ENCODE measurements at places on chromosomes 4 and X.
A peak's percentile ranks its signal among the peaks of the same experiment; 100 is the strongest.

GRCh38 chrX:45238489-45238888 lies 37.8 kb upstream of the DIPK2B start:
- DNase-seq, result no peak

DNA sequence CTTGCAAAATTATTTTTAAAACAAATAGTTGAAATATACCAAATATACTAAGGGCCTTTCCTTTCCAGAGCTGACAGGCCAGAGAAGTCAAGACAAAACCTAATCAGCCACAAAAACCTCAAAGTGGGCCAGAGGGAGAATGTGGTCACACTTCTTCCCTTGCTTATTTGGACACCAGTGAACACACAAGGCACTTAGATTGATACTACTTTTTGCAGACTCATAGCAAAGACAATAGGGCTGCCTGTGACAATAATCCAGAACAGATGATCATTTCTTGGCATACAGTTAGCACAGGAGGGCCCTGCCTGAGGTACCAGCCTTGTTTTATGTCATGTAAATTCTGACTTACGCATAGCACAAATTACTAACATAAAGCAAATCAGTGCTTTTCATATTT lies 215.7 kb upstream of the NEIL3 start:
- DNase-seq, result no peak

- DNase-seq, result no peak
These were observed 79.9 kb upstream of the ATOH1 start for GRCh38 chr4:93748373-93749291.

GRCh38 chr4:176751061-176751460 lies 41.7 kb downstream of the VEGFC start:
- DNase-seq, result no peak

GRCh38 chr4:73450398-73451004 lies 14.5 kb downstream of the AFP start:
- no peak for DNase-seq

- no peak for DNase-seq
These were observed 166.2 kb downstream of the MAGEB17 start for GRCh38 chrX:16333453-16333852.

DNA sequence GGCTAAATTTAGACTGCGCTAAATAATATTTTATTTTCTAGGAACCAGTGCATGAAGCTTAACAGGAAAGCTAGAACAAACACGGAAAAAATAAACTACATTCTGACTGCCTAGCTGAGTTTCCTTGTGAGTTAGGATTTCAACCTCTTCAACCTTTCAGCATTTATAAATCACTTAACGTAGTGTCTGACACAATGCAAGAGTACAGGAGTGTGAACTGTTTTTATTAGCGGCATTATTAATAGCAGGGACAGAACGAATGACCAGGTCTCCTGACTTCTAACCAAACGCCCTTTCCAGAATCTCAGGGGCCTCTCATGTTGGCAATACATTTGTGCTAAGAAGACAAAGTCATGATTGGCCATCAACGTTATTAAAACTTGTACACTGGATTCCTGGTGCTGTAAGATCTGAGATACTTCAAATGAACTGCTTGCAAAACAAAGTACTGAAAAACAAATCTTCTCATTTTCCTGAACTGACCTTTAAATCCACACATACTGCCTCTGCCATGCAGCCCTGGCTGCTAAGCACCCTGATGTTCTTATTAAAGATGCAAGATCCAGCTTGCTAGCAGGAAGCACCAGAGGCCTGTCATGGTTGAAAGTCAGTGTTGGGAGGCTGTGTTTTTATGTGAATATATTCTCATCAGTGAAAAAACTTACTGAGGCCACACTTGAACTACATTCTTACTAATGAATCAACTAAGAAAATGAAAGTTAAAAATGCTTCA lies 380.4 kb upstream of the CPEB2 start:
- DNase-seq, result no peak

- DNase-seq, result no peak
These were observed 59.4 kb downstream of the WDR17 start for GRCh38 chr4:176125063-176125462.

- DNase-seq, result no peak
These were observed 97.9 kb upstream of the GUCY1A1 start for GRCh38 chr4:155568641-155569220.

DNA sequence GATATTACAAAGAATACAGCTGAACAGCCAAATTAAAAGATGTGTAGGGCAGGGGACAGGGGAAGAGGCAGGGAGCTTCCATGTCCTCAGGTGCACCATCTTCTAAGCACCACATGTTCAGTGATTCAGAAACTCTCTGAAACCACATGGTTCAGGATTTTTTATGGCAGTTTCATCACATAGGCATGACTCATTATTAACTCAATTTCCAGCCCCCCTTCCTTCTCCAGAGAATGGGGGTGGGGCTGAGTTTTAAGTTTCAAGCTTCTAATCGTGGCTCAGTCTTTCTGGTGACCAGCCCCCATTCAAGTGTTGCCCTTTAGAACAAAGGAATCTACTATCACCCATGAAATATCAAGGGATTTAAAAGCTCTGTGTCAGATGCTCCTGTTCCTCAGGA lies 317.8 kb upstream of the GALNT7 start:
- DNase-seq, result no peak

GRCh38 chr4:156252358-156252921 lies 298.8 kb upstream of the CTSO start:
- DNase-seq, result no peak

GRCh38 chrX:3690140-3690539 lies 23.3 kb downstream of the PRKX start:
- no peak for DNase-seq

DNA sequence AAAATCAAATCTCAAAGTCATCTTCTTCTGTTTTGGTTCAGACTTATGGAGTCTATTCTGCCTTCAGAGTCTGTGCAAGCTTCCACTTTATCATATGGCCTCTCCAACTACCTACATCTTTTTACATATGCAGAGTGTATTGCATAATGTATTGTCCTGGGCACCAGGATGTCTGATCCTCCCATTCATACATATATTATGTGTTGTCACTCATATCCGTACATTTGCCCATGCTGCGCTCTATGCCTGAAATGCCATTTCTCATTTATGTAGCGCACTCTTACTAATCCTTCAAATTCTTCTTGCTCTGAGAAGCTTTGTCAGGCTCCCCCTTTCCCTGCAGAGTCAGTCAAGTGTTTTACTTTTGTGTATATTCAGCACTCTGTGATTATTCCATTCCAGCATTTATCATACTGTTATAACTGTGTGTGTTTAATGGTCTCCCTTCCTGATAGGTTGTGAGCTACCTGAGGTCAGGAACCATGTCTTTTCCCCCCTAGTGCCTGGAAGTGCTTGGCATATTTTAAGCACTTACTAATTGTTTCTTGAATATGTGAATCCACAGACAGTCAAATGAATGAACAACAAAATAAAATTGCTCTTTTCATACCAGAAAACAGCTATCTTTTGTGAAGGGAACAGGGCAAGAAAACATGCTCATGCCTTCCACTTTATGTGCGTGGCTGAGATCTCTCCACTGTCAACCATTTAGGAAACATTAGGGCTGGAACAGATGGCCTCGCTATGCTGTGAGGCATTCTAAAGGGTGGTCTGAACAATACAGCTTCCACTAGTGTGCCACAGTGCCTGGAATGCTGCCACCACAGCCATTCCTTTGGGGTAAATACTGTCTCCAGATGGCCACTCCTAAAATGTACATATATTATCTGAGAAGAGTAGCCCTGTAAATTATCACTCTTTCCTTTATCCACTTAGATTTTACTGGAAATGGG lies 81.8 kb downstream of the GLUD2 start:
- no peak for DNase-seq

DNA sequence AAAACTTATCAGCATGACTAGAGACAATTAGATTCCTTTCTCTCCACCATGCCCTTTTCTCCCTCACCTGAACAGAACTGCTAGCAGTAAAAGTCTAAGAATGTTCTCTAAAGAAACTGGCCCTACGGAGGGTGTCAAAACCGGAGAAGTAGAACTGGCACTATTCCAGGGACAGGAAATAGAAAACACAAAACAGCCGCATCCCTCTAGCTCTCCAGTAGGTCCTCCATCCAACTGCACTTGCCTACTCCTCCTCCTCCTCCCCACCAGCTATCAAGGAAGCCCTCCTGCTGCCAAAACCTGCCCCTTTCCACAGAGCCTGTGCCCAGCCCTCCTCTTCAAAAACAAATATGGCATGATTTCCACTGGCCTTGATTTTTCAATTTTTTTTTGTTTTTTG lies 28.4 kb downstream of the FUNDC1 start:
- DNase-seq, result no peak

DNA sequence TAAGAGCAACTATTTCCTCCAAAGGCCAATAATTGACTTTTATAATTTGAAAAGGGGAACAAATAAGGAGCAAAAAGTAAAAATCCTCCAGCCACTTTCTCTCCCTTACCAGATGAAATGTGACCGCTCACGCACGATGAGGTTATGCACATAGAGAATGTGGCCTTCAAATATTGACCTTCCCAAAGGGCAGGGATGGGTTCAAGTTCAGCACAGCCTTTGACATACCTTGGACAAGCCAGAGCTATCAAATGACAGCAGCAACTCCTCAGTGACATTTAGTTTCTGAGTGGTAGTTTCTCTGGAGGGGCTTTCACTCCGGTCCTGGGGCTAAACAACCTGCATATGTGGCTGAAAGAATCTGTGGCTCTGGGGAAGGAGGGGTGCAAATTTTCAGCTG lies 50.7 kb downstream of the AMOT start:
- DNase-seq, result no peak

DNA sequence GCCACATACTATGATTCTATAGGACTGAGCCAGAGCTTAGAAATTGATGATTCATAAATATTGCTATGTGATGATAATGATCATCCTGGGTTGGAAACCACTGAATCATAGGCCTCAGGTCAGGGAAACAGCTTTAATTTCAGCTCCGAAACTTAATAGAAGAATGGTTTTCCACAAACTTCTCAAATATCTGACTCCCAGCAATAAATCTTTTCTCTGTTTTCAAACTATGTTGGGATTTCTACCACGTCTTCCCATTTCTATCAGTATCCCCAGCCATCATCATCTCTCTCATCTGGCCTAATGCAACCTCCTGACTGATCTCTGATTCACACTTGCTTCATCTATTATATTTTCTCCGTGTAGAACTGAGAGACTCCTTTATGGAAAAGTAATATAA lies 521.8 kb upstream of the AGA start:
- no peak for DNase-seq

DNA sequence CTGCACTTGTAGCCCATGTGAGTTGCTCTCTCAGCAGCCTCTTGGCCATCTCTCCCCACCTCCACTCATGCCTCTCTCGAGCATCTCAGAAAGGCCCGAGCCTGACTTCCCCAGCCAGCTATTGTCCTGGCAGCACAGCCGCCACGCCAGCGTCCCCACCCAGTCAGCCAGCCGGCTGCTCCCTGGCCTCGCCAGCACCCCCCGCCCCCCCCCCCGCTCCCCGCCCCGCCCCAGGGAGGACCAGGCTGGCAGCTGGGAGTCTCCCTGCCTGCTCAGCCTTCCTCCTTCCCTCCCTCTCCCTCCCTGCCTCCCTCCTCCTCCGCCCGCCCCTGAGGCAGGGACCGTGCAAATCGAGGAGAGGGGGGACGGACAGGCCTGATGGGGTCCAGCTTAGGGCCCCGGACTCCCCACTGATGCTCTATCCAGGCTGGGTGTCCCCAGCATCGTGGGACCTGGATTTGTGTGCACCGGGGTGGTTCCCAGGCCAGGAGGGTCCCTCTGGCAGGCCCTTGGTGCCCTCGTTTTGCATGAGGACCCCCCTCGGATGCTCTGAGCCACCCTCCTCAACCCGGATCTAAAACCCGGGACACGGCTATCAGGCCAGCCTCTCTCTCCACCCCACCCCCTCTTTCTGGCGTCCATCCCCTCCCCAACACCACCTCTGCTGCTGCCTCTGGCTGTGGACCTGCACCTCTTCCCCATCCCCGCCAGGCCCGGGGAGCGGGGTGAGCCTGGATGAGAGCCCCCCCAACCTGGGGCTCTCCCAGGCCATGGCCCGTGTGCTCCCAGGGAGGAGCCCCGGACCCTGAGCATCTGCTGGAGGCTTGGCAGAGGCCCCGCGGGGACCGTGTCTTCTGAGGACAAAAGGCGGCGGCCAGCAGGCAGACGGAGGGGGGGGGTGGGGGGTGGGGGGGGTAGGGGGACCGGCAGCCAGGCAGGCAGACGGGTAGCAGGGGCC lies at the start of gene GPR173:
TSS of gene GPR173 (plus strand) at position 621 of the 958 bp plus-strand sequence. CDS start 27,833 bp downstream, outside the sequence.
- DNase-seq, result peak; percentile 43

DNA sequence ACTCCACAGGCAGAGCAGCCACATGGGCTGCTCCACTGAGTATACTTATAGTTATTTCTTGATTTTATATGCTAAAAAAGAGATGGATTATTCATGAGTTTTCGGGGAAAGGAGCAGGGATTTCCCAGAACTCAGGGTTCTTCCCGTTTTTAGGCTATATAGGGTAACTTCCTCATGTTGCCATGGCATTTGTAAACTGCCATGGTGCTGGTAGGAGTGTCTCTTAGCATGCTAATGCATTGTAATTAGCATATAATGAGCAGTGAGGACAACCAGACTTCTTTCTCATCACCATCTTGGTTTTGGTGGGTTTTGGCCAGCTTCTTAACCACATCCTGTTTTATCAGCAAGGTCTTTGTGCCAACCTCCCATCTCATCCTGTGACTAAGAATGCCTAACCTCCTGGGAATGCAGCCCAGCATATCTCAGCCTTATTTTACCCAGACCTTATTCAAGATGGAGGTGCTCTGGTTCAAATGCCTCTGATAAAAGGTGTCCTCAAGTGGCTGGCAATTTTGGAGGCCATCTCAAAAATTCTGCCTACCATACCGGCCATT lies 213.0 kb upstream of the VEGFC start:
- DNase-seq, result no peak

- DNase-seq, result no peak
These were observed 4.8 kb upstream of the EXOSC9 start for GRCh38 chr4:121796283-121796682.

- no peak for DNase-seq
These were observed 219.8 kb downstream of the ZNF674 start for GRCh38 chrX:46325312-46325877.

- no peak for DNase-seq
These were observed 395.2 kb downstream of the MID1IP1 start for GRCh38 chrX:39196192-39197102.

- no peak for DNase-seq
These were observed 47.5 kb downstream of the DCTD start for GRCh38 chr4:182869697-182870096.

DNA sequence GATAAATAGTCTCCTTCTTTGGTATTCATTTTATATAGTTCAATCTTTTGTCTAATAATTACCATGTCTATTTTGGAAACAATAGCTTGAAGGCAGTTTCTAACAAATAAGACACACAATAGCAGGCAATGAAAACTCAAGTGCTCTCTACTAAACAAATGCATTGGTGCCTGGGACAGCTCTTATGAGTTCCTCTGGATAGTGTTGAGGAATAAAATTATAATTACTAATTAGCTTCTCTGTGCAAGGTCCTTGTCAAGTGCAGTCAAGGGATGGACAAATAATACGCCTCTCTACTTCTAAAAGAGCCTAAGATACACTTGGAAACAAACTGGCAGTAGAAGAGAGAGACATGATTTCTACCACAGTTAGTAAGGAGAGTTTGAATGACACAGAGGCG lies 229.0 kb upstream of the GLRA2 start:
- DNase-seq, result no peak

All from caudate nucleus (tissue), 63 donors.